Aorta (tissue), 5 donors: ENCODE measurements at places on chromosomes 3 and 15. TPM values are rescaled to one million over a fixed set of nuclear protein-coding genes. Genes with fewer than 3 reads are reported as not detected.

MUC4 gene
- total RNA-seq, result not detected

GPR149 gene
- not detected for total RNA-seq

CFAP100 gene
- total RNA-seq, result not detected

PIGZ gene
- total RNA-seq, result 2.7 TPM

SLC9C1 gene
- total RNA-seq, result 0.81 TPM

ARL6 gene
- total RNA-seq, result 8.5 TPM

TICRR gene
- 0.60 TPM for total RNA-seq

FANCI gene
- total RNA-seq, result 6.2 TPM

CHAC1 gene
- total RNA-seq, result 2.1 TPM

ZMYND10 gene
- total RNA-seq, result 0.68 TPM

LMAN1L gene
- total RNA-seq, result not detected

DNA sequence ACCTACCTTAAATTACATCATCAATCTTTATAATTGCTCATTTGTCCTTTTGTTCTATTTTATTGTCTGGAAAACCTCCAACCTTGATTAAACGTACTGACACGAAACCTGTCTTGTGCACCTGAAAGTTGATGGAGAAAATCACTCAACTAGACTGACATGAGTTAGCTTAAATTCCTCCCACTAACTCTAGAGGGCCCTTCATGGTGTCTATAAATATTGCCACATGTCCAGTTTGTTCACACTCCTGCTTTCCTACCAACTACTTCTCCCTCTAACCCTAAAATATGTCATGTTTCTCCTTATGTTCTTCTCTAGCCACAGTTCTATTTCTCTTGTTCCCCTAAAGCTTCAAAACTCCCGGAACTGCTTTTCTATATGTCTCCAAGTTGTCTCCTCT is 59.8 kb upstream of the SGO1 start:
- DNase-seq, result no peak

DNA sequence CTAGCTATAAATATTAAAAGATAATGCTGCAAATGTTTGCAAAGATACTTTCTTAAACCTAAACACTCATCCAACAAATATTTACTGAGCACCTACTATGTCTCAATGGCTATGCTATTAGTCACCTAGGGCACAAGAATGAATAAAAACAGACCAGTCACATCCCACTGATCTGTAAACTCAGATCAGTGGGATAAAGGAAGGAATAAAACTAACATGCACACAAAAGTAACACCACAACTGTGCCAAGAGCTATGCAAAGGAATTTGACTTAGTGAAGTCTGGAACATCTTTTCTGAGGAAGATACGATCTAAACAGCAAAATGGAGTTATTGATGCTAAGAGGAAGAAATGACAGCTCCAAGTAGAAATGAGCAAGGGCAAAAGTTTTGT is 56.6 kb downstream of the CBLB start:
- DNase-seq, result no peak

- no peak for DNase-seq
Observed at GRCh38 chr15:80586161-80586560, 108.9 kb upstream of the ABHD17C start.

DNA sequence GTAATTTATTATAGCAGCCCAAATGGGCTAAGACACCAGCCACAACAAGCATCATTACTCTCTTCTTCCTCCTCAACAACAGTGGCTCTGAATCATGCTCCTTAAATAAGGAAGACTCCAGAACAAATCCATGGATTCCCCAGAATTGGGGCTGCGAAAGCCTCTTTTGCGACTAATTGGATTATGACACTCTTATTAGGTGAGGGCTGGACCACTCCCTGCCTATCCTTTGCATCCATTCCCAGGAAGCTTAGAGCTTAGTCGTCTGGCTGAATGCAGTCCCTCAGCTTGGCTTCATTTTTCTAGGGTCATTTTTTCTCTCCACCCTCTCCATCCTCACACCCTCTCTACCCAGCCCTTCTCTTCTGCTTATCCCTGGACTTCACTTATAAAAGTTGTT is 227.7 kb downstream of the ZNF621 start:
- no peak for DNase-seq

- DNase-seq, result no peak
Observed at GRCh38 chr15:63322541-63322940, 45.1 kb downstream of the APH1B start.

GRCh38 chr3:190172751-190173150 is 52.1 kb upstream of the P3H2 start:
- DNase-seq, result no peak

DNA sequence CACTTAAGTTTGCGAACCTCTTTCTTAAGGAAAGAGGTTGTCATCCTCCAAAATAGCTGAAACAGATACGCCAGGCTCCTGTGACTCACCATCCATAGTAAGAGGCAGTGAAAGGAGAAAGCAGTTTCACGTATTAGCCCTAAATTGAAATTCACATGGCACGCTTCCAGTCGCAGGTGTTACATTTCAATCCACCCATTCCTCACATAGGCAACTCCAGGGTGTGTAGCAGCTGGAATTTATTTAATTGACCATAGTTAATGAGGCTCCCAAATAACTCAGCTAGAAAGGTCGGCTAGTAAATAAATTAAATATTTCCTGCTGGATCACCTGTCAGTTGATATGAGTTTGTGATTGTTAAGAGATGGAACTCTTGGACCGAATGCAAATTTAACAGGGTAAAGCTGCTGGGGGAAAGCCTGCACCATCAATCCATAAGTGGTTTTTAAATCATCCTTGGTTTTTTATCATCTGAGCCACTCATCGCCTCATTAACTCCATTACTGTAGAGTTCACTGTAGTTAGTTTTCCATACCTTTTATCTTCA is 19.6 kb downstream of the NSUN3 start:
- no peak for DNase-seq

- DNase-seq, result no peak
Observed at GRCh38 chr3:57752307-57752706, 3.8 kb upstream of the SLMAP start.

DNA sequence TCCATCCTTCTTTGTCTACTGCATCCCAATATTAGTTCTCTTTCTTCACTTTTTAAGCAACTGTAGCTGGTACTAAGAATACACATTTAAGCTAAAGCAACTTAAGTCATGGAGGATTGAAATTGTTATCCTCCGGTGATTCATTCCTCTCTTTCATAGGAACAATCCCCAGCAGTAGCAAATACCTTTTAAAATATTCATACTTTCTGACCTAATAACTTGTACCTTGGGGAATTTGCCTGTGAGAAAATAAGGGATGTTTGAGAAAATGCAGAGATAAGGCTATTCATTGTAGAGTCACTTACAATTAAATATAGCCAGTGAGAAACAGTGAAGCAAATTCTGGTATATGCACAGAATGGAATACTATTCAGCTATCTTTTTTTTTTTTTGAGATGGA is 66.0 kb downstream of the VPS13C start:
- DNase-seq, result no peak

DNA sequence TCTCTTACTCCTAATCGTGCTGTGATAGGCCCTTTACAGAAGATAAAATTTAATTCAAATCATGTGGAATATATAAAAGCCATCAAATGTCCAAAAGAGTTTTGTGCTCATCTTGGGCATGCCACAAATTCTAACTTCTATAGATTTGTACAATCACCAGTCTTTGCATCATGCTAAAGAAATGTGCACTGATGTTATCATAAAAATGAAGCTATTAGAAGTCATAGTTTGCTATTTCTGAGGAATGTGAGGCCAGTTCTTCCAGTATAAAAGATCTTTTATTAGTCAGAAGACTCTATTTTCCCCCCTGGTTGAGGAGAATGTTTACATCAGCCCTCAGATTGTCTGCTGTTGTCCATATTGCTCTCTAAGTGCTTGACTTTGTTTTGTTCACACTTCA is 2.1 kb upstream of the ANXA2 start:
- no peak for DNase-seq

DNA sequence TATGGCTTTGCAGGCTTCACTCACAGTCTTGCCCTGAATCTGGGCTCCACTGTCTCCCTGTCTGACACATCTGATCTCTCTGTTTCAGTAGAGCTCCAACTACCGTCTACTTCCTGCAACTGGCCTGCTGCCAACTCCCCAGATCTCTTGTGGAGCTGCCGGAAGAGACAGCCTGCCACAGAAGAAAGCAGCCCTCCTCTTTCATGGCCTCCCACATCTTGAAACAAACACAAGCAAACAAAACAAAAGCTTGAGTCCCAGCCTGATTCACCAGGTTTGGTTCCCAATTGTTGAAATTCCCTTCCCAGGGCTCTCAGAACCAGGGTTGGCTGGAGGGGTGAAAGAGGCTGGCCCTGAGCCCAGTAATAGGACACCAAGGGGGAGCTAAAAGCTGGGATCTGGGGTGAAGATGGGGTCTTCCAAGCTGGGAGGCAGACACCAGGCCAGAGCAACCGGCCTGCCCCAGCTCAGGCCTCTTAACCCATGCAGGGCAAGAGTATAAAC is 55.3 kb upstream of the CA12 start:
- peak; percentile 91 for DNase-seq

DNA sequence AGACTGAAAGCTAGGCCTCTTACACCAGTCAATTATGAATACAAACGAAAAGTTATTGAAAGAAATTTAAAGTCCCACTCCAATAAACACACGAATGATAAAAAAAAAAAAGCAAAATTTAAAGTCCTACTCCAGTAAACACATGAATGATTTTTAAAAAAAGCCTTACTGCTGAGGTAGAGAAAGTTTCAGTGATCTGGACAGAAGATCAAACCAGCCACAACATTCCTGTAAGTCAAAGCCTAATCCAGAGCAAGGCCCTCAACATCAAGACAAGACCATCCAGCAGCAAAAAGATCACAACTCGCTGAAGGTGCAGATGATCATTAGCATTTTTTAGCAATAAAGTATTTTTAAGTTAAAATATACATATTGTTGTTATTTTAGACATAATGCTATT is 95.6 kb upstream of the LIPC start:
- no peak for DNase-seq

GRCh38 chr15:40838756-40839155 is 5.1 kb upstream of the SPINT1 start:
- peak; percentile 35 for DNase-seq
